GM23248 (cell line): ENCODE measurements at places on chromosomes 4 and X. TPM values are rescaled to one million over a fixed set of nuclear protein-coding genes. Genes with fewer than 3 reads are reported as not detected.

DNA sequence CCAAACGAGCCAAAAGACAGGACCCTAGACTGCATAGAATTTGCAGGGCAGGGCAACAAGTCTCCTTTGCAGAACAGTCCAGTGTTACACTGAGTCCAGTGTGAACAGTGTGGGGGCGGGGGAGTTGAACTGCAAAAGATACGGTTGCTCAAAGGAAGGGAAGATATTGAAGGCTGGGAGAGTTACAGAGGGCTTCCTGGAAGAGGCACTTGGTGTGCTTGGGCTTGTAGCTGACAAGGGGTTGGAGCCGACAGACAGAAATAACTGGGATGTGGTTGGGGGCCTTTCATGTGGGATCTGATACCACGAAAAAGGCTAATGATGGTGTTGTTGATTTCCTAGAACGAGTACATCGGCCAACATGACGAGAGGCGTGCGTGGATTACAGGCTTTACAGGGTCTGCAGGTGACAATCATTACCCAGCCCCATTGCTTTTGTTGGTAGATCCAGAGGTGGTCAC lies 6.1 kb downstream of the XPNPEP2 start:
- H3K36me3 ChIP-seq, result no peaks in the 10 kb centered on the region
- no peak for DNase-seq
- H3K27me3 ChIP-seq, result no peaks in the 10 kb centered on the region
- peaks cover 12% of the 10 kb centered on the region; the same call in 1 of the 2 replicates for H3K4me1 ChIP-seq

GRCh38 chrX:153582896-153583295 lies 16.0 kb downstream of the CCNQ start:
- no peak overlapping the region for H3K4me3 ChIP-seq
- no peak overlapping the region for H3K27ac ChIP-seq
- no peaks in the 10 kb centered on the region for H3K4me1 ChIP-seq
- H3K27me3 ChIP-seq, result no peaks in the 10 kb centered on the region
- DNase-seq, result no peak
- no peaks in the 10 kb centered on the region for H3K36me3 ChIP-seq

TADA2B gene
- 14.8 and 15.7 TPM in 2 replicates for total RNA-seq

DNA sequence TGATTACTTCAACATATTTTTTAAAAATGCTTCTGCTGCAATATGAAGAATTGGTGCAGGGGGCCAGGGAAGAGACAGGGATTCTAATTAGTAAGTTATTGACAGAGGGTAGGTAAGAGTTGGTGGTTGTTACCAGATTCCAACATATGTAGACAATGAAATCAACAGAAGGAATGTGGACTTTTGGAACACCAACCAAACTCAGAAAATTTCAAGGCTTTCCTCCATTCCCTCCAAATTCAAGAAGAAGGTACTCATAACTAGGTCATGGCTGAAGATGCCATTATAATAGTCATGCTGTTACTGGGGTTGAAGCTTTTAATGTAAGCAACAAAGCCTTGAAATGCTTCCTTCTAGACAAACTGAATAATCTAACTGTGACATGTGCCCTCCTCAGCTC lies 22.9 kb upstream of the CXCL13 start:
- H3K27me3 ChIP-seq, result peaks cover 25% of the 10 kb centered on the region
- no peak overlapping the region for H3K4me3 ChIP-seq
- no peaks in the 10 kb centered on the region for H3K36me3 ChIP-seq

DNA sequence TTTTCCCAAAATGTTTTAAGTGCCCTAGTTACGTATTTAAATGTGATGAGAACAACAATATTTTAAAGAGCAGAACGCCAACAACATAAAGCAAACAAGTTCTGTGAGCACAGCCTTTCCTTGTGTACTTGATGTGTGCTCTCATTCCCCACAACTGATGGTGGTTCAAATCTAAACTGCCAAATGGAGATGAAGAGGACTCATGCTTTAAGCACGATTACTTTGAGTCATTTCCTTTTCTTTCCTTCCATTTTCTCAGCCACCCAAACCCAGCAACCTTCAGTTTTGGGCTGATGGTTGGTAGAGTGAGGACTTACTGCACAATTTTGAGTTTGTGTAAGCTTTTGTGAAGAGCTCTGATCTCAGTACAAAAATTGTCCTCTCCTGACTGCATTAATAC lies 1.7 kb downstream of the NSD2 start:
- peaks cover 29% of the 10 kb centered on the region for H3K4me1 ChIP-seq
- H3K27ac ChIP-seq, result peak overlapping the region; percentile 79
- peak; percentile 87 for DNase-seq
- H3K27me3 ChIP-seq, result no peaks in the 10 kb centered on the region
- H3K36me3 ChIP-seq, result no peaks in the 10 kb centered on the region
- peak overlapping the region; percentile 85 for H3K4me3 ChIP-seq
